Fibroblast of the aortic adventitia (primary cell): ENCODE measurements at places on chromosomes 7 and 10.

DNA sequence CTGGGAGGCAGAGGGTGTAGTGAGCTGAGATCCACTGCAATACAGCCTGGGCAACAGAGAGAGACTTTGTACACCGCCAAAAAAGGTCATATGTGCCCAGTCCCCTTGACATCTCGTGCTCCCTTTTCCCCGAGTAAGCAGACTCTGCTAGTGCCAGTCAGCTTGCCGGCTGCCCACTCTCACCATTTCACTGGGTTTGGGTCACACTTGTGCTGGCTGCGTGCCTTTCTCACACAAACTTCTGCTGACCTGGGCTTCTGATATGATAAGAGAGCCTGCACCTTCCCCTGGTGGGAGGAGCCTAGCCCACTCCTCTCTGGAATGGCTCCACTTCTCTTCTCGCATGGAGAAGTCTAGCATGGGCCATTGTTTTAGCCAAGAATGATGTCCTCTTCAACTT lies 53.4 kb downstream of the MPP7 start:
- no peak for DNase-seq

GRCh38 chr10:59736749-59737148 lies 16.5 kb downstream of the MRLN start:
- DNase-seq = no peak

DNA sequence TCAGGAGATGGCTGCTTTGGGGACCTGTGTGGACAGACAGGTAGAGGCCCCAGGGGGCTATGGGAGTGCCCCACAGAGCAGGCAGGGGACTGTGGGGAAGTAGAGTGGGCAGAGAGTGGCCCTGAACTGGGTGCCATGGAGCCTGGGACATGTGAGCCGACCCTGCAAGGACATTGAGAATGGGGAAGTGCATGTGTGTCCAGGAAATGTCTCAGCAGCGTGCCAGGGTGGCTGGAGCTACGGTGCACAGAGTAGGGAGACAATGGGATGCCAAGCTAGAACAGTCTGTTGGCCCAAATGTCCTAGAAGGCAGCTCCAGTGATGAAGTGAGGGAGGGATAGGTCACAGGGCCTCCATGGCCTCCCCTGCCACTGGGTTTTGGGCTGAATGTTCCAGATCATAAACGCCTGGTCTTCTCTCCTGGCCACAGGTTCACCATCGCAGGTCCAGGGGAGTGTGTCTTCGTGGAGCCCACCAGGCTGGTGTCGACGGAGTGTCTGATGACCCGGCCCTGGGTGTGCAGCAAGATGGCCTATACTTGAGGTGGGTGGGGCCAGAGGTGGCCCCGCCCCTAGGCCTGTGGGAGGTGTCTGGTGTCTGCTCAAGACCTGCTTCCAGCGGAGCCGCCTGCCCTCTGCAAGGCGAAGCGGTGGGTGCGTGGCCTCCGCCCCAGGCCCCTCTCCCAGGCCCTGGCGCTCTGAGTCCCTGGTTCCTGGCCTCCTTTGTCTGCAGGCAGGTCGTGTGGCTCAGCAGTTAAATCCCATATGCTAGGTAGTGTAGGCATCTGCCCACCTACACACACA lies 20.5 kb downstream of the CLEC2L start:
- no peak for DNase-seq

- no peak for DNase-seq
Measured at GRCh38 chr7:11613292-11613930, 218.6 kb downstream of the THSD7A start.

GRCh38 chr7:1642291-1642731 lies 27.8 kb upstream of the ELFN1 start:
- no peak for DNase-seq

GRCh38 chr7:96179837-96180236 lies 142.1 kb downstream of the SLC25A13 start:
- peak; percentile 36 for DNase-seq

DNA sequence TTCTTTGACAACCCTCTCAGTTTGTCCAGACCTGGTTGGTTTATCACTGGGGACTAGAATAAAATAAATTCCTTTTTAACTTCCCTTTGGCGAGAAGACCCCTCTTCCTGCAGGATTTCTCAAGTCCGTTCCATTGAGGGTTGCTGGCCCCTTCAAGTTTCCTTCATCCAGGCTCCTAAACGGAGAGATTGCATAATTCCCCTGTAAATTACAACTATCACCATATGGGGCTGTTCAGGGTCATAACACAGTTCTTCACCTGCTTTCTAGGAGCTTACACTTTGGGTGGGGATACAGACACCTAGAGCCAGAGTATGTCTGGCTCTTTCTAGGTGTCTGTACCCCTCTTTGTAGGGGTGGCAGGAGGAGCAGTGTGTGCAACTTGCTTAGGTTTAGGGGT lies 3.3 kb upstream of the COPS6 start:
- DNase-seq = no peak

- DNase-seq = no peak
Measured at GRCh38 chr7:35285799-35286198, 31.9 kb upstream of the TBX20 start.

GRCh38 chr10:17412323-17412722 lies 42.1 kb downstream of the ST8SIA6 start:
- no peak for DNase-seq

- no peak for DNase-seq
Measured at GRCh38 chr7:32660936-32661335, 165.6 kb downstream of the AVL9 start.
